Fibroblast of skin of left quadriceps (primary cell): ENCODE measurements at places on chromosomes 5 and 9.
A peak's percentile ranks its signal among the peaks of the same experiment; 100 is the strongest.

DNA sequence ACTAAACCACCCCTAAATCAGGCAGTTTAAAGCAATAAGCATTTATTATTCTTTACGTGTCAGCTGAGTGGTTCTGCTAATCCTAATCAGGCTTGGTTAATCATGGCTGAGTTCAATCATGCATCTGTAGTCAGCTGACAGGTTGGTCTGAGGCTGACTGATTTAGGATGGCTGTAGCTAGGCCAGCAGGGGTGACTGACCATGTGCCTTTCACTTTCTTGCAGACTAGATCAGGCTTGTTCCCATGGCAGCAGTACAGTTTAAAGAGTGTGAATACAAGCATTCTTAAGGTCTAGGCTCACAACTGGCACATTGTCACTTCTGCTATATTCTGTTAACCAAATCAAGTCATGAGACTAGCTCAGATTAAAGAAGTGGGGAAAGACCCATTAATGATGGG is 16.1 kb upstream of the MPDZ start:
- DNase-seq: no peak

- DNase-seq: no peak
Observed at GRCh38 chr5:174618589-174618988, 105.8 kb upstream of the MSX2 start.

DNA sequence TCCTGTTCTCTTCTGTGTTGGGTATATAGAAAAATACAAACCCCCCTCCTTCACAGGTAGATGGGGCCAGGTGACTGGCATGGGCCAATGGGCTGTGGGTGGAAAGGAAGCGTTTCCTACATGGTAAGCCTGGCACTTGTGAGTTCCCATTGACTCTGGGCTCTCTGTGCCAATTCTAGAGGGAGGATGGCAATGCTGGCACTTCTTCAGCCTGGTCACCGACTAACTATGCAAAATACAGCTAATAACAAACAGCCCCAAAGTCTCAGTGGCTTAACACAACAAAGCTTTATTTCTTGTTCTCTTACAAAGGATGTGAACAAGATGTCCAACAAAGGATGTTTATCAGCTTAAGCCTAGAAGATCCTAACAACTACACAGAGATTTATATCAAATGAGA is 258.1 kb downstream of the SYK start:
- DNase-seq: no peak

DNA sequence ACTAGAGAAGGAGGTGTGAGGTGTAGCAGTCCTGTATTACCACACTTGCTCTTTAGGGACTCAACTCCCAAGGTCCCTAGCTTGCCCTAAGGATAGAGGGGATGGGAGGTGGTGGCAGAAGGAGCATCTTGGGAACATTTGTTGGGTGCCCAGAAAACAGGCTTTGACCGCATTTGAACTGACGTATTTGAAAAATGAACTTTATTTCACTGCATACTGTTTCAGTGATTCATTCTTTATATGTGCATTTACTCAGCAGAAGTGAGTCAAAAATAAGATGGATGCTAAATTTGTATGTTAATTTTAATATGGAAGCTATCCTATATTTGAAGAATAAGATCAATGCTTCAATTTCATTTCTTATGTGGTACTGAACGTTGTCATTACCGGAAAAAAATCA is 18.7 kb downstream of the DMRT3 start:
- no peak for DNase-seq

DNA sequence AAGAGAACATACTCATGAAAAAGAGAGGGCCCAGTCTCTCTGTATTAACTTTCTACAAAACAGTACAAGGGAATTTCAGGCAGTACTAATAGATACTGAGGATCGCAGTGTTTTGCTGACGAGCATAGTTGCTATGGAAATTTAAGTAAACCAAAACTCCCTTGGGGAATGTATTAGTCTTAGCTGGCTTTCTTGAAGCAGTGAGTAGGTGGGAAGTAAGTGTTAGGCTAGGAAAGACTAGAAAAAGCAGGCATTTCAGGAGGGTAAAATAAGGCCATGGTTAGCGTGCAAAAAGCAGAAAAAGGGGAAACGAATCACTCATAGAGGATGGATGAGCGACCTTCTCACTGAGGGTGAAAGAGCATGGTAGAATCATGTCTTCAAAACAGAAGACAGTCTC is 84.3 kb upstream of the ACTBL2 start:
- DNase-seq: peak; percentile 25

- DNase-seq: peak; percentile 87
Observed at GRCh38 chr9:95143591-95144561, 173.6 kb downstream of the FANCC start.

GRCh38 chr9:38092656-38093055 is 23.6 kb upstream of the SHB start:
- no peak for DNase-seq

GRCh38 chr9:132014218-132014805 is 65.4 kb downstream of the MED27 start:
- no peak for DNase-seq

- DNase-seq: no peak
Observed at GRCh38 chr5:178383919-178384815, 151.6 kb upstream of the PHYKPL start.

DNA sequence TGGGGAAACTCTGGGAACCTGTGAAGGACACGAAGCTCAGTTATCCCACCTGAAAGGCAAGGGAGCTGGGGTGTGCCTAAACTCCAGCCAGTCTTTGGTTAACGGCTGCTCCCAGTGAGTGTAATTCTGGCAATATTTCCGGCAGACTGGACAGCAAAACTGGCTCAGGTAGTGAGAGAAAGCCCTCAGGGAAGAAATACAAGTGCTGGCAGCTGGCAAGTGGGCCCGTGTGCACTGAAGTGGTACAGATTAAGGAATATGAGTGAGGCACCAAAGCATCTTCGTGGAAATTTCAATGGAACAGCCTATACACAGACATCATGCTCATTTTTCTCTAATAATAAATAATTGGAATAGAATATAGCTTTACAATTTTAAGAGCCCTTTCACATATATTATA is 56.2 kb downstream of the ABHD17B start:
- DNase-seq: no peak

GRCh38 chr5:18553269-18553668 is 919.0 kb downstream of the TAF11L14 start:
- peak; percentile 15 for DNase-seq

- peak; percentile 87 for DNase-seq
Observed at GRCh38 chr5:167294882-167295680, 996.4 kb upstream of the WWC1 start.

GRCh38 chr9:113933671-113934070 is 57.6 kb downstream of the ZNF618 start:
- DNase-seq: no peak

DNA sequence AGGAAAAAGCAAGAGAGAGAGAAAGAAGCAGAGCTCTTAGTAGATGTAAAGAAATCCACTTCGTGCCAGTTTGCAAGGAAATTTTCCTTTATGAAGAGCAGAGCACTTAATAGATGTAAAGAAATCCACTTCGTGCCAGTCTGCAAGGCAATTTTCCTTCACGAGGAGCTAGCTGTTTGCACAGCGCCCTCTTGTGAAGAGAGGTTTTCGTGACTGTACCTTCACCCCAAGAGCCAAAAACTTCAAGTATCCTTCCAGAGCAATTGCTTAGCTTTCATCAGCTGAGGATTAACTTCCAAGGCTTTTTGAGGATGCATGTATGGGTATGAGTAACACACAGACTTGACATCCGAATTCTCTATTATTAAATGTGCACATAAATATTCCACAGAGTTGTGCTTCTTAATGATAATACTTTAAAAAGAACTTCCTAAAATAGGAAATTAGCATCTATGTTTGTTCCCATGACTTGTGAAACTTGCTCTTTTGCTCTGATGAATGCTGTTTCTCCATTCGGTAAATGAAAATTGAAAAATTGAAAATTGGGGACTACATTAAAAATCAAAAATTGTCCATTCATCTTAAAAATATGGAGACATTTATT is 525.6 kb downstream of the PDE4D start:
- DNase-seq: peak; percentile 46
